Activated gamma-delta T cell treated with Interleukin-2 at 50 U/mL for 16 hours (primary cell): ENCODE measurements at places on chromosomes 3 and 15.

- no peak for DNase-seq
Observed at GRCh38 chr3:194935061-194935460, 249.4 kb downstream of the FAM43A start.

GRCh38 chr3:150956376-150956775, 16.2 kb downstream of the CLRN1 start:
- DNase-seq, result no peak

- no peak for DNase-seq
Observed at GRCh38 chr3:176755552-176755951, 441.7 kb downstream of the TBL1XR1 start.

GRCh38 chr3:81468391-81468790, 293.1 kb downstream of the GBE1 start:
- no peak for DNase-seq

GRCh38 chr3:37221407-37221806, 47.0 kb upstream of the LRRFIP2 start:
- DNase-seq, result no peak

GRCh38 chr3:143970773-143971358, 757 bp upstream of the DIPK2A start:
- DNase-seq, result peak; percentile 39

GRCh38 chr15:52657338-52657737, 21.9 kb downstream of the ATOSA start:
- DNase-seq, result no peak

DNA sequence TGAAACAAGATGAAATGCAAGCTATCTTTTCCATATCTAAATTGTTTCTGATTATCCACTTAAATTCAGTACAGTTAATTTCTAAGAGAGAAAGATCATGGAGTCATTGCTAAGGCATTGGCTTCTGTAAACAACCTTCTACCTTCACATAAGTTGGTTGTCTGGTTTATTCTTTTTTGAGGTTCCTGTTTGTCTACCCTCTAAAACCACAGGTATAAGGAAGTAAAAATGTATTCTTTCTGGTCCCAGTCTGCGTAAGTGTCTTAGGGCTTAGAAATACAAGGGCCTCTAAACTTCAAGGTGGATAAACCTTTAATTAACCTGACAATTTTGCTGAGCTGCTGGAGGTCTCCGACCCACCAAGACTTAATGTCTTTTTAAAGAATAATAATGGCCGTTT, 3.6 kb upstream of the ATOSA start:
- no peak for DNase-seq

DNA sequence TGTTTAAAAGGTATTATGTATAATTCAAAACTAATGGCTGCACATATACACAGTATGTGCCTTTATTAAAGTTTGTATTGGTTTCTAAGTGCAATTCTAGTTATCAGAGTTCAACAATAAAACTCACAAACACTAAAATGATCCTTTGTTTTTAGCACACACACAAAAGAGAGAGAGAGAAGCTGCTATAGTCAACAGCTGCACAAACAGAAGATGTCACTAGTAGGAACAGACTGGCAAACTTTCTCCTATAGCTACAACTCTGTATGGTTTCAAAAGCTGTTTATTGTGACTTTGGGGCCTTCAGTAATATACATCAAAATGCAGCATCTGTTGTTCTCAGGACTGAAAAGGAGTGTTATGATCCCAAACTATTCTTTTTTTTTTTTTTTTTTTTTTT, 6.1 kb downstream of the SECISBP2L start:
- DNase-seq, result no peak

DNA sequence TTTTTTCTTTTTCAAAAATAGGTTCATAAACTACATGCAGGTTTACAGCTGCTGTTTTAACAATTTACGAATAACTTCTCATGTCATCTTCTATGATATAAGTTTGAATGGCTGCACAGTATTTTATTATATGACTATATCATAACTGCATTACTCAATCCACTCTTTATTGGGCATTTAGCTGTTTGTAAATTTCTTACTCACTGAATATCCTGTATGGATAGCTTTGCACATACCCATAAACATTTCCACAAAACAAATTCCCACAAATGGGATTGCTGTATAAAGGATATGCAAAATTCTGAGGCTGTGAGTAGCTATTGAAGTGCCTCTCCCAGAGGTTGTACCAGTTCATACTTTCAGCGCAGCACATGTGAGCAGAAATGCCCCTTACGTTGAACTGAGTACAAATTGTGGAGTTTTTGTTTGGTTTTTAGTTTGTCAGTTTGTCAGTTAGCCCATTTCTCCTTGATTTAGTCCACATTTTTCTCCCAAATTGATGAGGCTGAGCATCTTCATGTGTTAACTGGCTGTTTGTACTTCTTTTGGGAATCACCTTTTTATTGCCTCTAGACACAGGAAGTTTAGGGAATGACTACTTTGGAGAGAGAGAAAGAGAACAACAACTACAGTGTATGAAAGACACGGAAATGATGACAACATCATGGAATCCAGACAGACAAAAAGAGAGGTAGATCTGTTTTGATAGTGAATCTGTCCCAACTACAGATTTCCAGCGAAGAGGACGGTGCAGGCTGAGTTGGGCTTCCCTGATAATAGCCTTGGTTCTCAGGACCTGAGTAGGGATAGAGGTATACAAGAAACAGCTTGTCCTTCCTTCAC, 24.8 kb downstream of the TTC23 start:
- no peak for DNase-seq

DNA sequence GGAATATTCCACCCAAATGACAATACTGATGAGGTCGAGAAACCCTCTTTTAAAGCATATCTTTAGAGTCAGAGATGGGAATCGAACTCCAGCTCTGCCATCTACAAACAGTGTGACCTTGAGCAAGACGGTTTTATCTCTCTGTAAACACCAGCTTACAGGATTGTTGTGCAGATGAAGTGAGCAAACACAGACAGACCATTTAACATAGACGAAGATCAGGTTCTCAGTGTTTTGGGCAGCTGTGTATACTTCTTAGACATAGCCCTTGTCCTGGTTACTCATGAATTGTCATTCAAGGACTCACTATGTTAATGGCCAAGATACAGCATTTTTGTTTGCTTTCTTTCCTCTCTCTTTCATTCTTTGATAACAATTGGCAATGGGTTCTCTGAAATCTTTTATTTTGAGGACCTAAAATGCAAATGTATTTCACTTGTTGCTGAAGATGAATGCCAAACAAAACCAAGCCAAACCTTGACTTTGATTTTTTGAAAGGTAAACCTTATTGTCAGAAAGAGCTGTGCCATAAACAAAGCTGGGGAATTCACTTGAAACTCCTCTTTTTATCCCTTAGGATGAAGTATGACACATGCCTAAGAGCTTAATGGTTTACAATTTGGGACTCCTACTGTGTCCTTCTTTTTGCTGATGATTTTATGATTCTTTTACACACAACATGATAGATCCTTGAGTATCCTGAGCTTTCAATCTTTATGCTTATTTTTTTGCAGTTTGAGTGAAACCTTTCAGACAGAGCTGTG, 250.0 kb upstream of the PDZRN3 start:
- no peak for DNase-seq

DNA sequence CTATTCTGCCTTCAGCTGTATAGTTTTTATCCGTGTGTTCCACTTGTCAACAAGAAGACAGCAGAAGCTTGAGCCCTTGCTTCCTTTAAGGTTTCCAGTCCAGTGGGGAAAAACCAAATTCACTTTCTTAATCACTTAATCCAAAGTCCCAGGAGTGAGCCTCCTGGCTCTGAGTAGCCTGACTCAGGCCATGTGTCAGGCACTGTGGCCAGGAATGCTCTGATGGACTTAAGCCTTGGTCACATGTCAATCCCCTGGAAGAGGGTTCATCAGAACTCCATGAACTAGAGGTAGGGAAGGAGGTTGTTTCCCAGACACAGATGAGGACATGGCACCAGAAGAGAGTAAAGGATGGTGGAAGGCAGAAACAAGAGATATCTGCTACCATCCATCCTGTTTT, 8.8 kb downstream of the VIPR1 start:
- no peak for DNase-seq

- DNase-seq, result no peak
Observed at GRCh38 chr3:148582126-148582525, 115.6 kb upstream of the AGTR1 start.

GRCh38 chr15:92883163-92883875, 16.8 kb upstream of the CHD2 start:
- DNase-seq, result peak; percentile 18

DNA sequence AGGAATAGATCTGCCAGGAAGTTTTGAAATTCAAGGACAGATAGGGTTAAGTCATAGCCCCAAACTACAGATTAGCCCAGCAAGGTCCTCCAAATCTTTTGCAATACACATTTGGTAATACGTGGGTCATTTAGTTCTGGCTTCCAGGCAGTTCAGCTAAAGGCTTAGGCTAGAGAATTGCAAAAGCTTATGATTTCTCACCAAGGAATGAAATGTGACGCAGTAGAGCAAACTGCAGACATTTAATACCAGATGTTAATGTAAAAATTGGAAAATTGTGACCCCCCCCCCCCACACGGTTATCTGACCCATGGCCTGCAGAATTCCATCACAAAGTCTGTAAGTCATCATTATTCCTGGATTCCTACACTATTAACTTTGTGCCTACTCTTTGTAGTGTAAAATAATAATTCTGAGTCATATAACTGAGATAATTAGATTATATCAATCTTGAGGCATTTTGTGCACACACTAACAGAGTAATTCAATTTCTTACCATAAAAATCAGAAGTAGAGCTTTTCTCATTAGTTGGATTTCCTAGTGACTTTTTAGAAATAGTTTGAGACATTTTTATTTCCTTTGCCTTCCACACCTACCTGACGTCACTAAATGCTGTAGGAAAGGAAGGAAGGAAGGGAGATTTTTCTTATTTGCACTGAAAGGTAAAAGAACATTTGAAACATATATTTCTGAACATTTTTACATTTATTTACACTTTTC, 235.2 kb downstream of the DTWD1 start:
- DNase-seq, result no peak

- DNase-seq, result peak; percentile 61
Observed at GRCh38 chr3:112111785-112112402, 21.2 kb downstream of the GCSAM start.

GRCh38 chr3:180678231-180678630, 1.1 kb downstream of the CCDC39 start:
- DNase-seq, result no peak

- no peak for DNase-seq
Observed at GRCh38 chr3:41193794-41194539, 5.3 kb upstream of the CTNNB1 start.

GRCh38 chr3:72285502-72285901, 500.6 kb upstream of the PROK2 start:
- DNase-seq, result no peak

DNA sequence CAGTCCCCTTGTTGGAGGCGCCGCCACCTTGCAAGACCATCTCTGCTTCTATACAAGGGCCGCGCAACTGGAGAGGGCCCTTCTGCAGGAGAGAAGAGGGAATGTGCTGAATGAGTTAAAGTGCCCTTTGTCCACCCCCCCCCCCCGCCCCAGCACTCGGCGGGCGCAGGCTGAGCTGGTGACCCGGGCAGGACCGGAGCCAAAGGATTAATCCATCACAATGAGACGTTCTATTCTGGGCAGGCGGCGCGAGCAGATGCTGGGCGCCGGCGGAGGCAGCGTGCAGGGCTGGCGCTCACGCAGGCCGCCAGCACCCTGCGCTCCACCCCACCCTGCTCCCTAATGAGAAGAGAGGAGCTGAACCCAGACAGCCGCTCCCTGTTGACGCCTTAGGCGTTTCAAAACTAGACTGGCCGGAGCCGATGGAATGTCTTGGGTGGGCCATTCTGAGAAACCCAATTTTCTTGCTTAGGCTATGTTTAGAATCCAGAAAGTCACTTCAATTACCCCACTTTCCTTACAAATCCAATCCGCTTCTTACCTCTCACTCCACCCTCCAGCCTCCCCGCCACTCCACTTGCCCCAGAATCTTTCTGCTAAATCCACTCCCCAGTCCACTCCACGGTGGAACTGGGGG, 32.9 kb downstream of the GJD2 start:
- DNase-seq, result no peak

DNA sequence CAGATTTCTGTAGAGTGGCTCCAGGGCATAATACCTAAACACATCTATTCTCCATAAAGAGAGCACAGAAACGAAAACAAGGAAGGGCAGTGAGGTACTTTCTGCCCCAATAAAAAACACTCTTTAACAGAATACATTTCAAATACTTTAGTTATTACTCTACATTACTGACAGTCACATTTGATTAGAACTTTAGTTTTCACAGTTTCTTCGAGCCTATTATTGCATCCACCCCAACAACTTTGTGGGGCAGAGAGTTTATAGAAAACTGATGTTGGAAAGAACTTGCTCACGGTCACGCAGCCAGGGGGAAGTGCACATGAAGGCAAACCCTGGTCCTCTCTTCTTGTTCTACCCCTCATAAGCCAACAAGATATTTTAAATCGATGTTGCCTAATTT, 9.0 kb downstream of the VPS39 start:
- no peak for DNase-seq

- no peak for DNase-seq
Observed at GRCh38 chr3:52006017-52006819, 10.5 kb upstream of the RPL29 start.

DNA sequence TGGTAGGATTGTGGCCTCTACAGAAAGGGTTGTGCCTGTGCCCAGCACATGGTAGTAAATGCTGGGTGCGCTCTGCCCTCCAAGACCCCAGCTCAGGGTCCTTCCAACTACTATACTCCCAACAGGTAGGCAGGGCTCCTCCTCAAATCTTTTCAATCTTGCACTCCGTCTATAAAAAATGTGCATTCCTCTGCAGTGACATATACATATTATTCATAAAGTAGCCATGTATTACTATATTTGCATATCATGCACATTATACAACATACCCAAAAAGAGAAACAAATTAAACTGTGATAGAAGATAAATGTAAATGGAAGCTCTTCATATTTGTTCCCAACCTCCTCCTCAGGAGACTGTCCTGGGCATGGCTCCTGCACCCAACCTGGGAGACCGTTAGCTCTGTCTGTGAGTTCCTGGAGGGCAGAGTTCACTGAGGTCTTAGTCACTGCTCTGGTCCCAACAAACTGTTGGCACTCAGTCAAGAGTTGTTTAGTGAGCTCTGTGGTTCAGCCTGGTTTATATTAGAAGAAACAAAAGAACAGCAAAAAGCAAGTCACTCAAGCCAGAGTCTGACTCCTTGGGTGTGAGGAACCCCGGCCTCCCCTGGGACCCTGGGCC, 47.7 kb upstream of the GRIP2 start:
- no peak for DNase-seq

GRCh38 chr3:51953445-51953844, 1.7 kb upstream of the GPR62 start:
- no peak for DNase-seq

DNA sequence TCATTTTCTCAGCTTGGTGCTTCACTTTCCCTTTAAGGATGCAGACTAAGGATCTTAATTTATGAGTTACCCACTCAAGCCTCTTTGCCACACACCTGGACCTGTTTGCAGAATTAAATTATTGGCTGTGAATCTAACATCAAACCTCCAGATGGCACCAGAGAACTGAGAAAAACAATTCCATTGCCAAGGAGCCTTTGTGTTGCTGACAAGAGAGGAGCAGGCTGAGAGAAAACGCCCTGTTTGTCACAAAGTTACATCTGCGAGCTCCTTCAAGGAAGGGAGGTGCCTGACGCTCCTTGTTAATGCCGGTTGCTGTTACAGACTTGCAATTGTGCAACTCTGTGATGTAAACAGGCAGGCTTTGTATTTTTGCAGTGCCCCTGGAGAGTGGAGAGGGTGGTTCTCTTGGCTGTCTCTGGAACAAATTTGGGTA, 36.3 kb upstream of the TMC3 start:
- no peak for DNase-seq
